ENCODE measurements at places on chromosomes 3 and 15.

- DNase-seq = peak; percentile 55
Observed at GRCh38 chr3:106299300-106300098, 430.7 kb upstream of the CBLB start.

GRCh38 chr3:56813653-56813960, 11.9 kb upstream of the ARHGEF3 start:
- DNase-seq = no peak

GRCh38 chr3:190548031-190548656, 34.3 kb downstream of the IL1RAP start:
- DNase-seq = no peak

- DNase-seq = peak; percentile 71
Observed at GRCh38 chr3:106824856-106825255, 552.4 kb upstream of the CCDC54 start.

- DNase-seq = no peak
Observed at GRCh38 chr3:101823525-101823924, 25.8 kb upstream of the NFKBIZ start.

Measured in cardiac fibroblast (primary cell).